Activated CD4-positive, alpha-beta memory T cell treated with anti-CD3 and anti-CD28 coated beads, Interleukin-2, amount 10 ng/mL, durations not matched to agents 7 days and 5 days (primary cell): ENCODE measurements at places on chromosomes 1 and 21. TPM values are rescaled to one million over a fixed set of nuclear protein-coding genes. Genes with fewer than 3 reads are reported as not detected.

ADGRL2 gene
- not detected for total RNA-seq

DNA sequence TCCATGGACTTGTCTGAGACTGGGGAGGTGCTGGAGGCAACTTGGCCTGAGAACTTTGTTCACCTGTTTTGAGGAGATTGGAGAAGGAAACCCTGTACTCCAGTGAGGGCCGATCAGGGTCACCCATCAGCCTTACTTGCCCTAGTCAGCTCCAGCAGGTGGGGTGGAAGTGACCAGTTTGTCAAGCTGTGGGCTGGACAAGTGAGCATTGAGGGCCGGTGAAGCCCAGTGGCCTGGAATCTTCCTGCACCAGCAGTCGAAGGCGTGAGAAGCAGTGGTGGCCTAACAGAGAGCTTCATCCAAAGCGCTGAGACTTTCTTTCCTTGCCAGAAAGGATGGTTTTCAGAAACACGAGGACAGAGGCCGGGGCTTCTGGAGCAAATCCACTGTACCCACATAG lies 9.6 kb downstream of the SLC37A1 start:
- DNase-seq = no peak

- DNase-seq = no peak
These were observed 90.5 kb upstream of the TLR5 start for GRCh38 chr1:223233410-223234169.

SPATA1 gene
- 4.7 TPM for total RNA-seq
